Stimulated activated CD4-positive, alpha-beta T cell treated with anti-CD3 and anti-CD28 coated beads, Interleukin-1b, Interleukin-23, amount 100 ng/mL, for 1 hour (primary cell): ENCODE measurements at places on chromosomes 2 and 18.

- no peak for DNase-seq
Measured at GRCh38 chr2:45457211-45457945, 153.7 kb downstream of the SRBD1 start.

DNA sequence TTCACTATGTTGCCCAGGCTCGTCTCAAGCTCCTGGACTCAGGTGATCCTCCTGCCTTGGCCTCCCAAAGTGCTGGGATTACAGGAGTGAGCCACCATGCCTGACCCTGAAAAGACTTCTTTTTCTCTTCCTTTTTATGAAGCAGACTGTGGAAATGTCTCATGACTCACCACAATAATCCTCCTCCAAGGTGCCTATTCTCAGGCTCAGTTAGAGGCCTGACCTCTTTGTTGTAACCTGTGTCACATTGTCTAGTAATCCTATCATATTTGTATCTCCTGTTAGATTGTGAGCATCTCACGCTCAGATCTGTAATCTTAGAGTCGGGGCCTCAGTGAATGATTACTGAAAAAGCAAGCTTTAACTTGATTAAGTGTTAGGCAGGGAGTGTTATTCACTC is 18.3 kb upstream of the TAF4B start:
- DNase-seq, result no peak

- no peak for DNase-seq
Measured at GRCh38 chr18:63788447-63789096, 13.4 kb downstream of the SERPINB7 start.

DNA sequence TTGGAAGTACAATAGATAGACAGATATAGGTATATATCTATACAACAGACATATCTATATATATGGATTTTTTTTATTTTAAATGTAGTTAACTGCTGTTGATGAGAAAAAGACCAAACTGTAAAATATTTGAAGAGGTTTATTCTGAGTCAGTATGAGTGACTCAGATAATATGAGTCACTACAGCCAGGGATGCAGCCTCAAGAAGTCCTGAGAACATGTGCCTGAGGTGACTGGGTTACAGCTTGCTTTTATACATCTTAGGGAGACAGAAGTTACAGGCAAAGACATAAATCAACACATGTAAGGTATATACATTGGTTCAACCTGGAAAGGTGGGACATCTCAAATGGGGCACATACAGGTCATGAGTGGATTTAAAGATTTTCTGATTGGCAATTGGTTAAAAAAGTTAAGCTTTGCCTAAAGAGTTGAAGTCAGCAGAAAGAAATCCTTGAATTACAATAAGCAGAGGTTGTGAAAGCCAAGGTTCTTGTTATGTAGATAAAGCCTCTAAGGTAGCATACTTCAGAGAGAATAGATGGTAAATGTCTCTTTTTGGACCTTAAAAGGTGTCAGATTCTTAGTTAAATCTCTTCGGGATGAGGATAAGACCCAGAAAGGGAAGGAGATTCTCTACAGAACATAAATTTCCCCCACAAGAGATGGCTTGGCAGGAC is 149.9 kb downstream of the RBM43 start:
- DNase-seq, result no peak

- no peak for DNase-seq
Measured at GRCh38 chr2:113697516-113697915, 58.9 kb downstream of the SLC35F5 start.
